Hippocampal formation (tissue), 2 donors: ENCODE measurements at places on chromosomes 13 and 19.
A peak's percentile ranks its signal among the peaks of the same experiment; 100 is the strongest.

DNA sequence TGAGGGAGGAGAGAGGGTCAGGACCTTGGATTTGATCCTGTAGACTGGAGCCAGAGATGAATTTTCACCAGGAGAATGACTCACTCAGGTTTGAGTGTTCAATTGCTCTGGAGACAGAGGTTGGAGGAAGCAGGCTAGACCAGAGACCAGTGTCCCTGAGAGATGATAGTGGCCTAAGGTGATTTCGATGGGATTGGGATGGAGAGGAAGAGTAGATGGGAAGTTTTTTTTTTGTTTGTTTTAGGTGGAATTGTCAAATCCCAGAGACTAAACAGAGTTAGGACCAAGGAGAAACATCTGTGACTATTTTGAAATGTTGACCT lies 2.3 kb downstream of the CEBPG start:
- no peak for DNase-seq

DNA sequence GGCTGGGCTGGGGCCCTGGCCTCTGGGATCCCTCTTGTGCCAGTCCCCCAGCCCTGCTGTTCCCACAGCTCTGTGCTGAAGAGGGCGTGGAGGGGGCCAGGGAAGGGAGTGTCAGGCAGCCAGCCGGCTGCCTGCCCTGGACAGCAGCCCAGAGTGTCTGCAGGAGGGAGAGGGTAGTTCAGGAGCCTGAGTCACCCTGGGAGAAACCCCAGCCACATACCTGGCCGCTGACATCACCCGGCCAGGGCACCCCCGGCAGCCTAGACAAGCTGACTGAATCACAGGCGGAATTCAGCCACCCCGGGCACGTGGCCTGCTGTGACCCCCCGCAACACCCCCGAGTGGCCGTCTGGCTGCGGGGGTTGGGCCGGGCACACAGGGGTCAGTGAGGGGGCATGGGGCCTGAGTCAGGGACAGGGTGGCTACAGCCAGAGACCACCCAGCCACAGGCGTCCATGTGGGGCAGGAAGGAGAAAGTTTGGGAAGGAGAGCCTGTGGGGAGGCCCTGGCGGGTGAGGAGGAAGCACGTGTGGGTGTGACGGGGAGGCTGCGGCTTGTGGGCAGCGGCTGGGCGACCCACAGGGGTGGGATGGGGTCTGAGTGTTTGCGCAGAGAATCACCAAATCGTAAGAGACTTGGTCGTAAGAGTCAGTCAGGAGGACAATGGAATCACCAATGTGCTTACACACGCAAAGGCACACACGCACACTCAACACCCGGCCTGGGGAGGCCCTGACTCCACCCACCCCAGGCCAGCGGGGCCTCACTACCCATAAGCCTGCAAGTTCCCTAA lies 11.9 kb upstream of the FOSB start:
- no peak for DNase-seq

- DNase-seq, result no peak
Observed at GRCh38 chr13:72174549-72174948, 307.5 kb upstream of the DACH1 start.

DNA sequence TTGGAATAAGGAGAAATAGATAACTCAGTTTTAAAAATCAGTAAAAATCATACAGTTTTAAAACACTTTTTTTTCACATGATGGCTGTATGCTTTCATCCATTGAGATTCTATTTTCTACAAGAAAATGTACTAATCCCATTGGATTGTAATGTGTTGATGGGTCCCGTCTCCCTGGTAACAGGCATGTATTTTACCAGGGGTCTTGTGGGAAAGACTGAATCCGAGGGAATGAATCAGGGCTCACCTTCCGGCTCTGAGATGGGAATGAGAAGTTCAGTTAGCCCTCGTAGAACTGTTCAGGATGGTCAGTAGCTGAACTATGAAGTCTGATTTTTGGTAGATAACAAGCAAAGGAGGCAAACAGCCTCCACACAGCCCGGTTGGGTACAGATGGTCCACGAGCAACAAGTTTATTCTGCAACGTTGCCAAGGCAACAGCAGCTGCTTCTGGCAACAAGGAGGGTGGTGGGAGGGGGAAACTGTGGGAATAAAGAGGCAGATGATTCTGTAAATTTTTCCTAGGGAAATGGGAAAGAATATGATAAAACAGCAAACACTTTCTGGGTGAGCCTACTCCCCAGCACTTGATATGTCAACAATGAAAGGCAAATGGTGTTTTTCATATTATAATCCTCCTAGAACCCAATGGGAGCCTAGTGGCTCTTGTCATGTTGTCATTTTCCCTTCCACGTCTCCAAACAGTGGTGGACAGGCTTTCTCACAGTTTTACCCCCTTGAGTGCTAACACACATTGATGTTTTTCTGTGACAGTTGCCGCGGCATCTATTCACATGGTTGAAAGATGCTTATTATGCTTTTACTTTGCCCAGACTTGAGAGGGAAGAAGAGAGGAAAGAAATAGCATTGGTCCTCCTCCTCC lies 12.4 kb upstream of the SIAH3 start:
- peak; percentile 17 for DNase-seq

- DNase-seq, result no peak
Observed at GRCh38 chr19:58561373-58562121, 3.1 kb upstream of the UBE2M start.

DNA sequence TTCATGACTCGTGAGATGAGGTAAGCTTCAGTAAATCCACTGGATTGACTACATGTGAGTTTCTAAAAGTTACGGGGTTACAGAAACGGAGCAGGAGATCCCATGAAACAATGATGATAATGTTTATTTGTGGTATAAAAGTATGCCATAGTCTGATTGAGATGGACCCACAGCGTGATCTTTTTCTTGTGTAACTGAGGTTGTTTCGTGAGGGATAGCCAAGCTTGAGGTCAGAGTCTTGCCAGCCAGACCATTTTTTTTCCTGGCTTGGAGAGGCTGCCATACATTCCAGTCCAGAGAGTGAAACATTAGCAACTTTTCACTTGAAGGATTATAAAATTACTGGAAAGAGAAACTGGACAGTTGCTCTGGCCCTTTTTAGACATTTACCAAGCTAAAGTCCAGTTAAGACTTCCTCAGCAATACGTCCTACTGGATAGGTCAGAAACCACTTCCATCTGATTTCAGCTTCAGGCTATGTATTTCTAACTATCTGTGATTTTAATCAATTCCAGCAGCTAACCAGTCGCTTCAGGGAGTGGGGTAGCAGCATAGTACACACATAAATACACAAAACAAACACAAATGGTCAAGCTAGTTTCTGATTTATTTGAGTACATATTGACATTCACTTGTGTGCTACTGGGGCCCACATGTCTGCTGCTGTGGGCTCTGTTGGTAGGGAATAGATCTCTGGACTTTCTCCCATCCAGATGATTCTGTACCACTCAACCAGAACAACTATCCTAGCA lies 194.6 kb downstream of the POSTN start:
- no peak for DNase-seq

DNA sequence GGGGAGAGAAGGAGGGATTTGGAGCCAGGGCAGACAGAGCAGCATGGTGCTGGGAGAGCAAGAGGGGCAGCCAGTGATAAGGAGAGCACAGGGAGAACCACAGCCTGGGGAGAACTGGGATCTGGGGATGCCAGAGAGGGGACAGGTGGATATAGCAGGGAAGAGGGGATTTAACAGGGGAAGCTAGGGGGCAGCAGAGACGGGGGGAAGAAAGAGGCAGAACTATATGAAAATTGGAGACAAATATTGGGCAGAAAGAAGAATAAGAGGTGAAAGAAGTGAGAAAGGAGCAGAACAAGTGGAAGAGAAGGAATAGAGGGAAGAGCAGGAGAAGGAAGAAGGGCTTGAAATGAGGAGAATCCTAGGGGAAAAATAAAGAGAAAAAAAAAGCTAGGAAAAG lies 6.5 kb upstream of the ZNF528 start:
- no peak for DNase-seq

- DNase-seq, result peak; percentile 0
Observed at GRCh38 chr19:51552996-51553725, 17.9 kb upstream of the ZNF175 start.

DNA sequence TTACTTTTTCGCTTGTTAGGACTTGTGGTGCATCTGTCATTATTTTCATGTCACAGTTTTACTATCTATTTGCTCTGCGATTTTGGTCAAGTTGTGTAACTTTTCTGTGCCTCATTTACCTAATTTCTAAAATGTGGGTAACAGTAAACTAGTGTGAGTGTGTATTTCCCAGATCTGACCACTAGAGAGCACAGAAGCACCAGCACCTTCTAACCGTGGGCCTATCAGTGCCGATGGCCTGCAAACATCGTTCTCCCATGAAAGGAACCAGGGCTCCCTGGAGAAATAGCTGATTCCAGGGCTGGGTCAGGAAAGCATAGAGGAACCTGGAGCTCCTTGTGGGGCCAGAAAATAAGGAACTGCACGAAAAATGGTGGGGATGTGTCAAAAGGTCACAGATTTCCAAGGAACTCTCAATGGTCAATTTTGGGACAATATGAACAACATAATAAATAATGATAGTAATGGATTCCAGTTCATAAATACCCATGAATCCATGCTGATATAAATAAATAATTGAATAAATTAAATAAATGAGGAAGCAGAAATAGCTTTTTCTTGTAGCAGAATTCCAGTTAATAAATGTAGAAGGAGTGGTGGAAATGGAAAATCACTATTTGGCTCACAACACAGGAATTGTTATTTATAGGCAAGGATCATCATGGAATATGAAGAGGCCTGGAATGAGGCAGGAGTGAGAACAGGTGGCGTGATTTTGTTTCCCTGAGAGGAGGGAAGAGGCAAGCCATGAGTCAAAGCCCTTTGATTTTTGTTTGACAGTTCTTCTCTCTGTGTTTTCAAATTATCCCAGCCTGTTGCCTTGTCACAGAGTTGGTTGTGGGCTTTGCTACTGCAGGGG lies 31.1 kb downstream of the CEACAM8 start:
- DNase-seq, result no peak

DNA sequence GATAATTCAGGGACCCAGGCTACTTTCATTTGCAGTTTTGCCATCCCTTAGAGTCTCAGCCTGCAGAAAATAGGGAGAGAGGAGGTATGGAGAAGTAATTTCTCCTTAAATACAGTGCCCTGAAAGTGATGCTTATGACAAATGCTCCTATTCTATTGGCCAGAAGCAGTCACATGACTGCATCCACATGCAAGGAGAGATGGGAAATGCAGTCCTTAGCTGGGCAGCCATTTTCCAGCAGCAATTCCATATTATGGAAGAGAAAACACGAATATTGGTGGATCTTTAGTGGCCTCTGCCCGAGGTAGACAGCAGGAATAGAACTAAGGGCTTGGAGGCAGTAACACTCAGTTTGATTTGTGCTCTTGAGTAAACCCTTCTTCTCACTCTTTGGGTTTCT lies 39.4 kb downstream of the VAV1 start:
- no peak for DNase-seq

- DNase-seq, result no peak
Observed at GRCh38 chr13:82036602-82037001, 1695.7 kb upstream of the SPRY2 start.

DNA sequence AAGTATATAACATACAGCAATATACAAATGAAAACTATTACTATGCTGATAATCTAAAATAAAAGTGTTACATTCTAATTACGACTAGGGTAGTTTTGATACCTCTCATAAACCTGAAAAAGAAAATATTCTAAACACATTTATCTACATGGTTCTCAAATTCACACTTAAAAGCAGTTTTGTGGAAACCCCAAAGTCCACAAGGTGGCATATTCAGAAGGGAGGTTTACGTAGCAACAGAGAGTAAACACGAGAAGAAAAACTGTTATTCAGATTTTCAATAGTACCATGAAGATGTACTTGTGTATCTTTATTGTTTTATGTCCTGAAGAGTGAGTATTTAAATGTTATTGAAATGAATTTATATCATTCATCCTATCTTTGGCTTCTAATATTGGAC lies 275.9 kb upstream of the KLHL1 start:
- no peak for DNase-seq

- no peak for DNase-seq
Observed at GRCh38 chr13:96499656-96500055, 409.7 kb downstream of the HS6ST3 start.

DNA sequence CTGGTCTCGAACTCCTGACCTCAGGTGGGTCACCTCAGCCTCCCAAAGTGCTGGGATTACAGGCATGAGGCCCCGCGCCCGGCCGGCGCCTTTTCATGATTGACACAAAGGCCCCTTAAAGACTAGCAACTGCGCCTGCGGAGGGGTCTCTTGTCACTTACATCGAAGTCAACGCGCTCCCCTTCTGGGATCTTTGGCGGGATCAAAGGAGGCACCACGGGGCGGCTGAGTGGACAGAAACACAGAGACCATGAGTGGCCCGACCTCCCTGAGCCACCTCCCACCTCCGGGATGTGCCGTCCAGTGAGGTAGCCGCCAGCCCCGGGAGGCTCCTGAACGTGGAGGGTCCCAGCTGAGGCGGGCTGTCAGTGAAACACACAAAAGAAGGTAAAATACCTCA lies 7.3 kb downstream of the TNNT1 start:
- DNase-seq, result no peak

GRCh38 chr19:51754109-51754508 lies 2.4 kb upstream of the FPR1 start:
- peak; percentile 43 for DNase-seq

GRCh38 chr19:55552206-55552605 lies 6.9 kb upstream of the SBK3 start:
- no peak for DNase-seq

DNA sequence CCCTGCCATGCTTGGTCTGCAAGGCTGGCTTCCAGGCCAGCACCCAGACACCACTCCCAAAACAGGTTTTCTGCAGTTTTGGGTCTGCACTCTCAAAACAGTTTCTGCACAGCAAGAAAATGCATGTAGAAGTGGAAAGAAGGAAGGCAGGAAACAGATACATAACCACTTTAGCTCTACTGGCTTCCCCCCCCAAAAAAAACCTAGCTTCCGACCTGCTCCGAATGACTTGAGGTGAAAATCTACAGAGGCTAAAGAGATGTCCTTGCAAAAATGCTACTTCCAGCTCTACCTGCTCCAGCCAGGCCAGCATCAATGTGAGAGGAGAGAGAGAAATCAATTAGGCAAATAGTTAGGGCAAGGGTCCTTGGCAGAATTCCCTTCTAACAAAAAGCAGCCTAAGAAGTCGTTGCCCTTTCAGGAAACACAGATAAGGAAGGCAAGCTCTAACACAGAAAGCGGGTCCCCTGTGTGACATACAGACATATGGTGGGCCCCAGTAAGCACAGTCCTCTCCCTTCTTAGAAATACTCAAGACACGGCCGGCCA lies 3.4 kb downstream of the C19orf12 start:
- no peak for DNase-seq

DNA sequence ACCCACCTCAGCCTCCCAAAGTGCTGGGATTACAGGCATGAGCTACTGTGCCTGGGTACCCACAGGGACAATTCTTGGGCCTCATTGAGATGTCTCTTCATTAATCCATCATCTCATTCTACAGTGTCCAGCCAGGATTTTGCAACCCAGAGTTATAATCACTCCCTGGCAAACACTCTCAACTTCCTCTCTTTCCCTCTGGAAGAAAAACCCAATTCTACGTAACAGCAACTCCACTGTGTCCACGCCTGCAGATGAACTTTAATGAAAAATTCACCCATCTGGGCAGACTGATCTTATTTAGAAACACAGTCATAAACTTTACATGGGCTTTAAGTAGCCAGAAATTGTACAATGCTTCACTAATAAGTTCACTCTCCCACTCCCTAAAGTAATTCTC lies 90.1 kb upstream of the ABCC4 start:
- no peak for DNase-seq
